ENCODE measurements at places on chromosomes 2 and 18. TPM values are rescaled to one million over a fixed set of nuclear protein-coding genes. Genes with fewer than 3 reads are reported as not detected.

- no peak overlapping the region for H3K4me3 ChIP-seq
- H3K27me3 ChIP-seq, result no peaks in the 10 kb centered on the region
- H3K27ac ChIP-seq, result no peak overlapping the region
- peaks cover 17% of the 10 kb centered on the region for H3K36me3 ChIP-seq
- DNase-seq, result no peak
Measured at GRCh38 chr2:24588294-24588693, 97.2 kb downstream of the NCOA1 start.

- H3K4me3 ChIP-seq, result no peak overlapping the region
- no peak for DNase-seq
- no peaks in the 10 kb centered on the region for H3K36me3 ChIP-seq
- H3K4me1 ChIP-seq, result peaks cover 15% of the 10 kb centered on the region
- no peak overlapping the region for H3K27ac ChIP-seq
- no peaks in the 10 kb centered on the region for H3K27me3 ChIP-seq
Measured at GRCh38 chr2:234286118-234286598, 210.7 kb downstream of the ARL4C start.

The CYS1 gene
- not detected for total RNA-seq

- no peak overlapping the region for H3K27ac ChIP-seq
- no peak for DNase-seq
- H3K4me1 ChIP-seq, result no peaks in the 10 kb centered on the region
Measured at GRCh38 chr2:236498369-236498768, 71.3 kb upstream of the ACKR3 start.

DNA sequence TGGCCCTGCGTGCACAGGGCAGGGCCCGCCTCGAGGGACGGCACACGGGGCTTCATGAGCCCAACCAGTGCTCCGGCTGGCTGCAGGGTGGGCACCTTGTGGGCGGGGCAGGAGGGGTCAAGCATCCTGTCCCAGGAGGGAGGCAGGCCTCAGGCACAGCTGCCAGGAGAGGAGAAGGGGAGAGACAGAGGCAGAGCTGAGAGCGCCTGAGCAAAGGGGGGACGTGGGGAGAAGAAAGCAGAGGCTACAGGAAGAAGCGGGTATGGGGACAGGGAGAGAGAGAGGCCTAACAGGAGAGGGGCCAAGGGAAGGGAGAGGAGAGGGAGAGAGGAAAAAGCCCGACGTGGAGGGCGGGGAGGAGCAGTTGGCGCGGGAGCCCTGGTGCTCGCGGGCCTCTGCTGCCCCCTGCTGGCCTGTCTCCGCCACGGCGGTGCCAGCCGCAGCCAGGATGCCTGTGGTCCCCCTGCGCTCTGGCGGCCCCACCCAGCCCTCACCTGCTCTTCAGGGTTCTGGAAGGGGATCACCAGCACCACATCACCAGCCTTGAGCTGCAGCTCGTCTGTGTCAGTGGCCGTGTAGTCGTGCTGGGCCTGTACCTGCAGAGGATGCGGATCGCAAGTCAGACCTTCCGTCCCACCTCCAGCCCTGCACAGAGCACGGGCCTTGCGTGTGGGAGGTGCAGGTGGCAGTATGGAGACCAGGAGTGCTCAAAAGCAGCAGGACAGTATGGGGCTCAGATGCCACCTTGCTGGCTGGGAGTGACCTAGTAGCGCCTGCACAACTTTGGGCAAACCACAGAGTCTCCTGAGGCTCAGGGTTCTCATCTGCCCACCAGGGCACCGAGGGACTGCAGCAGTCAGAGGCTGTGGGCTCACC lies 56.8 kb downstream of the BIN1 start:
- H3K4me1 ChIP-seq, result peaks cover 25% of the 10 kb centered on the region
- H3K27me3 ChIP-seq, result no peaks in the 10 kb centered on the region
- H3K27ac ChIP-seq, result no peak overlapping the region
- peaks cover 8% of the 10 kb centered on the region for H3K36me3 ChIP-seq
- peak; percentile 92 for DNase-seq
- H3K4me3 ChIP-seq, result no peak overlapping the region

The ASPRV1 gene
- total RNA-seq, result 2.0 TPM

The ADCYAP1 gene
- not detected for total RNA-seq

DNA sequence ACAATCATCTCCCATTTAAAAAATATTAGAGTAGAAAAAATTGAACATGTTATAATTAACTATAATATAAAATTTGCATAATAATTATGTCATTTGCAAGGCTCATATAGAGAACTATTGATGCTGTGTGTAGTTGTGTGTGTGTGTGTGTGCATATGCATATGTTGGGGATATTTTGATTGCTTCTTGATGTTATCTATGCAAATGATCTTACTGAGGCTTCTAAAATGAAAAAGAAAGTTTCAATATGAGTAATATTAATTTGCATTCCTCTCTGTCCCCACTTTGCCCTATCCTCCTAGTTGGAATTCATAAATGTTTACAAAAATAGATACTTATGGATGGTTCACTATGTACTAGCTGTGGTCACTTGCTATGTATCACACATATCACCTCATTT lies 523.3 kb downstream of the TRIB2 start:
- no peak overlapping the region for H3K27ac ChIP-seq
- H3K4me3 ChIP-seq, result no peak overlapping the region
- no peaks in the 10 kb centered on the region for H3K27me3 ChIP-seq
- DNase-seq, result no peak
- no peaks in the 10 kb centered on the region for H3K36me3 ChIP-seq

The MSH6 gene
- 14.6 TPM for total RNA-seq

DNA sequence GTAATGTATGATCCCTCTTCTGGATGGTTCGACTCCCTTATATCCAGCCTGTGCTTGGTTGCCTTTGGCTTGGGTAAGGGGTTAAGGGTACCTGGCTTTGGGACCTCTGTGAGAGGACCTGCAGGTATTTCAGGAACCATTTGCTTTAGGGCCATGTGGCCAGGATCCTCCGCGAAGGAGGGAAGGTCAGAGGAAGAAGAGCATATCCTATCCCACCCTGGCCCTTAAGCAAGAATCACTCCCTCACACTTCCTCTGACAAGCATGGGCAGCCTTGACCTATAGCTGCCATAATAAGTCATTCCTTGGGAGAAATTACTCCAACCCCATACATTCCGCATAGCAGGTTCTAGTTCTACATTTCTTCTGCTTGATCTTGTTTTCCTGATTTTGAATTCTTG lies 59.1 kb upstream of the TXNDC2 start:
- H3K27me3 ChIP-seq, result no peaks in the 10 kb centered on the region
- DNase-seq, result no peak
- no peaks in the 10 kb centered on the region for H3K36me3 ChIP-seq
- H3K4me3 ChIP-seq, result no peak overlapping the region

- H3K27me3 ChIP-seq, result no peaks in the 10 kb centered on the region
- H3K4me3 ChIP-seq, result no peak overlapping the region
- no peak overlapping the region for H3K27ac ChIP-seq
- no peaks in the 10 kb centered on the region for H3K36me3 ChIP-seq
- no peak for DNase-seq
- no peaks in the 10 kb centered on the region for H3K4me1 ChIP-seq
Measured at GRCh38 chr2:122263746-122264145, 508.3 kb downstream of the TSN start.

GRCh38 chr2:37468170-37468569 lies 123.7 kb downstream of the QPCT start:
- H3K27ac ChIP-seq, result no peak overlapping the region
- no peaks in the 10 kb centered on the region for H3K36me3 ChIP-seq
- H3K4me3 ChIP-seq, result no peak overlapping the region
- H3K4me1 ChIP-seq, result no peaks in the 10 kb centered on the region

GRCh38 chr2:56263876-56264275 lies 80.1 kb downstream of the CCDC85A start:
- no peaks in the 10 kb centered on the region for H3K36me3 ChIP-seq
- no peak for DNase-seq
- H3K27me3 ChIP-seq, result no peaks in the 10 kb centered on the region
- H3K4me1 ChIP-seq, result no peaks in the 10 kb centered on the region

DNA sequence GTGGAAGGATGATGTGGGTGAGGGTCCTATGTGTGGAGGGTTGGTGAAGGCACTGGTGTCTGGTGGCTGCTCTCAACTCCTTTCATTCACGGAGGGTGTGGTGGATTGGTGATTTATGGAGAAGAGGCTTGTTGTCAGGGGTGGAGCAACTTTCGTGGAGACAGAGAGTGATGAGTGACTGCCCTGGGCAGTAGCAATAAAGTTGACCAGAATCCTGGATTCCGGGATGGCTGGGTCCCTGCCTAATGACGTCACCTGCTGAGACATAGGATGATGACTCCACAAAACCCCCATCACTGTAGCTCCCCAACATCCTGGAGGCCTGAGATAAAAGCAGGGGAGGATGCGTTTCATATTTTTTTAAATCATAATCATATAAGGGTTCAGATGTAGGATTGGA lies 193.0 kb downstream of the ACKR3 start:
- H3K4me3 ChIP-seq, result no peak overlapping the region
- no peak overlapping the region for H3K27ac ChIP-seq
- no peaks in the 10 kb centered on the region for H3K27me3 ChIP-seq
- no peaks in the 10 kb centered on the region for H3K4me1 ChIP-seq

- DNase-seq, result no peak
- no peak overlapping the region for H3K27ac ChIP-seq
- H3K27me3 ChIP-seq, result no peaks in the 10 kb centered on the region
- H3K4me1 ChIP-seq, result peaks cover 13% of the 10 kb centered on the region
- no peak overlapping the region for H3K4me3 ChIP-seq
- no peaks in the 10 kb centered on the region for H3K36me3 ChIP-seq
Measured at GRCh38 chr2:227402959-227403358, 15.2 kb upstream of the SCYGR1 start.

DNA sequence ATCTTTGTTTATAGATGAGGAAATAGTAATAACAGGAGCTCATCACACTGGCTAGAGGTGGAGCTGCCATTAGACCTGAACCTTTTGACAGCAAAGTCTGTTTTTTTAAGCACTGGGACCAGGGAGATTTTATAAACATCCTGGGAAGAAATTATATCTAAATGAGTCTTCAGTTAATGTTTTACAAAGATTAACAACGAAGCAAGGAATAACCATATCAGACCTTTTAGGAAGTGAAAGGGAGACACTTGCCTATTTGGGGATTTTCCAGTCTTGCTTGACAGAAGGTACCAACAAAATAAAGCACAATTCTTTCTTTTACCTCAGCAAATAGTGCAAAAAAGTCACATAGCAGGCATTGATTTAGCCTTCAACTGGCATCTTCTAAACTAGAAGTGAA lies 777.0 kb downstream of the CPS1 start:
- no peaks in the 10 kb centered on the region for H3K27me3 ChIP-seq
- H3K4me1 ChIP-seq, result no peaks in the 10 kb centered on the region
- no peak overlapping the region for H3K4me3 ChIP-seq
- no peak for DNase-seq
- H3K27ac ChIP-seq, result no peak overlapping the region
- H3K36me3 ChIP-seq, result no peaks in the 10 kb centered on the region

The RAPH1 gene
- total RNA-seq, result 4.7 TPM

The NOL4 gene
- not detected for total RNA-seq

The SPEG gene
- total RNA-seq, result 7.4 TPM

- H3K27ac ChIP-seq, result no peak overlapping the region
- H3K36me3 ChIP-seq, result no peaks in the 10 kb centered on the region
- H3K4me1 ChIP-seq, result no peaks in the 10 kb centered on the region
- no peaks in the 10 kb centered on the region for H3K27me3 ChIP-seq
Measured at GRCh38 chr2:45909677-45910191, 258.3 kb downstream of the PRKCE start.

The MC2R gene
- total RNA-seq, result not detected

- no peak overlapping the region for H3K27ac ChIP-seq
- H3K4me3 ChIP-seq, result no peak overlapping the region
- no peak for DNase-seq
- no peaks in the 10 kb centered on the region for H3K4me1 ChIP-seq
Measured at GRCh38 chr2:216064014-216064630, 17.5 kb downstream of the PECR start.

The VSNL1 gene
- total RNA-seq, result not detected

DNA sequence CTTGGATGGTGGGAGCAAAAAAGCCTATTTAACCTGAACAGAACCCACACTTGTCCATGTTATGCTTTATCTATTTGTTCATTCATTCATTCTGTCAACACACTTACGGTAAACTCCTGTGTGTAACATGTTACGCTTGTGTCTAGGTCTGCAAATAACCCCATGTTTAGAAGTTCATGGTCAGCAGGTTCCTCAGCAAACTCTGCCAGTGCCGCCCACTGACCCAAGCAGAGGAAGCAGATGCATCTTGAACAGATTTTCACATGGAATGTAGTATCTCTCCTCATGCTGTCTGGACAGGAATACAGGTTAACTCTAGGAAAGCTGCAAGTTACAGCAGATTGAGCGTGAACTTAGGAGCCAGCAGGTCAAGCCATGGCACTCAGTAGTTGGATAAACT lies 213.7 kb upstream of the COPS8 start:
- no peaks in the 10 kb centered on the region for H3K36me3 ChIP-seq
- H3K27me3 ChIP-seq, result no peaks in the 10 kb centered on the region
- peaks cover 11% of the 10 kb centered on the region for H3K4me1 ChIP-seq
- H3K4me3 ChIP-seq, result no peak overlapping the region
- no peak for DNase-seq

DNA sequence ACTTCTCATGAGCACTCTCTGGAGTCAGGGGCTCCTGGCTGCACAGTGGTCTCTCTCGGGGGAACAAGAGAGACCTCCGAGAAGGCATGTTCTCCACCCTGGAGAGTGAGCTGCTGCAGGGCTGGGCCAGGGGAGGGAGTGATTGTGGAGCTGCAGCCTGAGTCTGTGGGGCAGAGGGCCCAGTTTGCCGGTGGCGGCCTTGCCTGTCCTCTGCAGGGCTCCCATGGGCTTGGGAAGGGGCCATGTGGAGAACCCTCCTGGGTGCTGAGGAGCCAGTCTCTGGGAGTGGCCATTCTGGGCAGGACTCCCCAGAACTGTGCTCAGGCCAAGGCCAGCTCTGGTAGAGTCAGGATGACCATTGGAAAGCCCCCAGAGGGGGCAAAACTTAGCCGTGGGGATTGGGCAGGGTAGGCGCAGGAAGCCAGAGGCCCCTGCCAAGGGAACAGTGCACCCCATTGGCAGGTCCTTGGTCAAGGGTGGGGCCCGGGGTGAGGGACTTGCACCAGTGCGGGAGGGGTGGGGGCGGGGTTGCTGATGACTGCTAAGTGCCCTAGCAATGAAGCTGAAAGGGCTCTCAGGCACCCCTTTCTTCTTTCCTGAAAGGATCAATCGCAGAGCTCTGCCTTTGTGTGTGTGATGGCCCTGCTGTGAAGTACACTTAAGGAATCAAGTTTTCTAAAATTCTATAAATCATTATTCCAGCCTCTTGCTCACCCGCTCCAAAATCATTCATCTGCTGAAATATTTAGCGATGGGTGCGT lies 69.7 kb upstream of the BOD1L2 start:
- H3K36me3 ChIP-seq, result no peaks in the 10 kb centered on the region
- DNase-seq, result no peak
- H3K4me1 ChIP-seq, result no peaks in the 10 kb centered on the region
- H3K27me3 ChIP-seq, result peaks cover 15% of the 10 kb centered on the region
- no peak overlapping the region for H3K27ac ChIP-seq
- H3K4me3 ChIP-seq, result no peak overlapping the region

- H3K27me3 ChIP-seq, result no peaks in the 10 kb centered on the region
- H3K4me1 ChIP-seq, result peaks cover 15% of the 10 kb centered on the region
- no peak for DNase-seq
- no peak overlapping the region for H3K27ac ChIP-seq
- H3K4me3 ChIP-seq, result no peak overlapping the region
- H3K36me3 ChIP-seq, result no peaks in the 10 kb centered on the region
Measured at GRCh38 chr2:20654535-20654813, 3.6 kb upstream of the HS1BP3 start.

The RUFY4 gene
- not detected for total RNA-seq

- no peak for DNase-seq
- no peaks in the 10 kb centered on the region for H3K4me1 ChIP-seq
- H3K27me3 ChIP-seq, result no peaks in the 10 kb centered on the region
- no peaks in the 10 kb centered on the region for H3K36me3 ChIP-seq
Measured at GRCh38 chr2:142684667-142685066, 192.8 kb upstream of the KYNU start.
